NCI-H1436 treated with DMSO at 0.1 percent for 48 hours (cell line): ENCODE measurements at places on chromosomes 16 and 17.

DNA sequence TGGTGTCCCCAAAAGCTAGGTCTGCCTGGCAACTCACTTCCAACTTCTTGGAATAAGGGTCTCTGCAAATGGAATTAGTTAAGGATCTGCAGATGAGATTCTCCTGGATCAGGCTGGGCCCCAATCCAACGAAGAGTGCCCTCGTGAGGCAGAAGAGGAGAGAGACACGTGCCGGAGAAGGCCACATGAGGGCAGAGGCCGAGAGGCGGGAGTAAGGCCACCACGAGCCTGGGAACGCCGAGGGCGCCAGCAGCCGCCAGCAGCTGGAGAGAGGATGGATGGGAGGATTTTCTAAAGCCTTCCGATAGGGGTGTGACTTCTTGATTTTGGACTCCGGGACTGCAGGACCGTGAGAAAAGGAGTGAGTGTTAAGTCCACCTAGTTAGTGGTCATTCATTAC is 76.3 kb downstream of the JPH3 start:
- no peak for DNase-seq

DNA sequence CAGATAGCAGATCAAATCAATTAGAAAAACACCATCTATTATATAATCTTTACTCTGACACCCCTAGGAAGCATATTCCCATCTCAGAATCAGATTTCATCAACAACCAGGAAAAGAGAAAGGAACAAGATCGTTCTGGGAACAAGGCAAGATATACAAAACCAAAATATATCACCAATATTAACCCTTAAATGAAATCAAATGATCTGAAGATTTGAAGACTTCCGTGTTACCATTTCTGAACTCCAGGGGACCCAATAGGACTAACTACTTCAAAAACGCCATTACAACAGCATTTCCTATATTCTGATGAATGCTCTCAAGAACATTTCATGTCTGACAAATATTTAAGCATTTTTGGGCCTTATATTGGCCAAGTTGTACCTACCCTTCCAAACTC is 624.2 kb upstream of the ZFHX3 start:
- DNase-seq = no peak

DNA sequence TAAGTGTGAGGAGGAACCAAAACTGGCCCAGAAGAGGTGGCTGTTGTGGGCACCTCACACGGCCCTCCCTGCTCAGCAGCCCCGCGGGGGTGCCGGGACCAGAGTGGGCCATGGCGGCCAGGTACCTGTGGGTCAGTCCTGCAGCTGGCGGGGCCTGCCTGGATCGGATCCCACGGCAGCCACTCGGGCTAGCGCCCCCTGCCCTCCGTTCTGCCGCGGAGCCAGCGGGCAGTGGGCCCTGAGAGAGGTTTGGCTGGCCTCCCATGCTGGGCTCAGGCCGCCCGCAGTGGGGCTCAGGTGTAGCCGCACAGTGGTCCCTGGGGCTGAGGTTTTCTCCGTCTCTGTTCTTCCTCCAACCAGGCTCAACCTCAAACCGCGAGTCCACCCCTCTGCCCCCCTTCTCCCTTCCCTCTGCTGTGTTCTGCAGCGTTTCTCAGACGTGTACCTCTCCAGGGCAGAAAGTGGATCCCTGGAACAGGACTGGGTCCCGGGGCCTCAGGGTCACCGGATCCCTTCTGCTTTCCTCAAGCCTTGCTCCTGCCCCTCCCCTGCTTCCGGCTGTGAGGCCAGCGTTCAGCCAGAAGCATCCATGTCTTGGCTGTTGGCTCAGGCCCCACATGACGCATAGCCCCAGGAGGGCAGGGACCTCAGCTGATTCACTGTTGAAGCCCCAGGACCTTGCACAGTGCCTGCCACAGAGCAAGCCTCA is 28.6 kb upstream of the ITGA3 start:
- DNase-seq = no peak

GRCh38 chr17:13593021-13593751 is 8.5 kb downstream of the HS3ST3A1 start:
- DNase-seq = no peak

DNA sequence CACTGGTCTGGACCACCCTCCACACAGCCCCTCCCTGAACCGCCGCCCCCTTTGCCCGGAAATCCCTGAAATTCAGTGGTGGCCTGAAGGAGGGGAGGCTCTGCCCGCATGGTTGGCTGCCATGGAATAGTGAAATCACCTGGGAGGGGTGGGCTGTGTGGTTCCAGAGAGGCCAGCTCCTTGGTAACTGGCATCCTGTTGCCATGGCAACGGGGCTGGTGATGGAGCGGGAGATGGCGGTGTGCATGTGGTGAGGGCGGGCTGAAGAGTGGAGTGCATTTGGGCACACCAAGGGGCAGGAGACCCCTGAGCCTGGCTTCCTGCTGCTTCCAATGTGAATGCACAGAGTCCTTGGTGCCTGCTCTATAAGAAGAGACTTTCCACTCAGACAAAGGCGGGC is 2.4 kb downstream of the EFNB3 start:
- DNase-seq = no peak

DNA sequence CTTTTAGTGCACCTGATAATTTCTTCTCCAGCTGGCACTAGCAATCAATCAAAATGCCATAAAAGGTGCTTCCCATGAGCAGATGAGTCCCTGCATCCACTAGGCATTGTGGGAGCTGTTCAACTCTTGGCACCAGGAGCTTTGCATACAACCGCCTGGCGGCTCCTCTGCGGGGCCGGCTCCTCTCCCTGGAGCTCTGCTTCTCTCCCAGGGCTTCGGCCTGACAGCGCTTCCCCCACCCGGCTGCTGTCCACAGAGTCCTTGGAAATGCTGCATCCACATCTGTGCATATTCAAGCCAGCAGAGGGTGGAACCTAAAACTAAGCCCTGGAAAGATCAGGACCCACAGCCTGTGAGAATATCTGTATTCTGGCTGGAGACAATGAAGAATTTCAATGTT is 62.9 kb downstream of the LMF1 start:
- DNase-seq = no peak

DNA sequence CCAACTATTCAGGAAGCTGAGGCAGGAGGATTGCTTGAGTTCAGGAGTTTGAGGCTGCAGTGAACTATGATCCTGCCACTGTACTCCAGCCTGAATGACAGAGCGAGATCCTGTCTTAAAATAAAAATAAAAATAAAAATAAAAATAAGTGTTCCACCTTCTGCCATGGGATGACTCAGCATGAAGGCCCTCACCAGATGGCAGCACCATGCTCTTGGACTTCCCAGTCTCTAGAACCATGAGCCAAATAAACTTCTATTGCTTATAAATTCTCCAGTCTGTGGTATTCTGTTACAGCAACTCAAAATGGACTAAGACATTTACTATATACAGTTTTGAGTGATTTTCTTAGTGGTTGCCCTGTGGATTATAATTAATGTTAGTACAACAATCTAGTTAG is 7.9 kb upstream of the SLC38A7 start:
- no peak for DNase-seq

DNA sequence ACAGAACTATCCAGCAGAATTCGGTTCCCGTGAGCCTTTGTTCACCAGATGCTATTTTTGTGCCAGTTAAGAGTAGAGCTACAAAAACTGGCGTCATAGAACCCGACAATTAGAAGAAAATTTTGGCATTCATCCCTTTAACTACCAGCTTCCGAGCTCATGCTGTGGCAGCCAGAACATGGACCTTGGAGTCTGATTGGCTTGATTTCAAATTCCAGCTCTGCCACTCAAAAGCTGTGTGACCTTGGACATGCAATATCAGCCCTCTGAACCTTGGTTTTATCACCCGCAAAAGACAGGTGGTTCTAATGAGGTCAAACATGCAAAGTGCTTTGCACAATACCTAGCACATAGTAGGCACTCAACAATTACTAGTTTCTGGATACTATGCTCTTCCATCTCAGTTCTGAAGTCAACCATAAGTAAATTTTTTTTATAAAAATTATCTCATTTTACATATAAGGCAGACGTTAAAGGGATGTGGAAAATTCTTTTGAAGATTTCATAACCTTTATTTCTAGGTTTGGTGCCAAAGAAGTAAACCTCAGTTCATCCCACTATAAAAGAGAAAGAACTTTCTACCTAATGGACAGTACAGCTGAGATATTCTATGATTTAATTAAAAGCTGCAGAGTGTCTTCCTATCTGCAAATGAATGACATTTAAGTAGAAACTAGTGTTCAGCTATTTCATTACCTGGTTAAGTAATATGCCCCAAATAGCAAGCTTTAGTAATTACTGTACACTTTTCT is 331.5 kb downstream of the HAPSTR1 start:
- no peak for DNase-seq

GRCh38 chr16:29111421-29111820 is 126.6 kb downstream of the LAT start:
- no peak for DNase-seq

GRCh38 chr16:19291475-19291874 is 5.9 kb downstream of the CLEC19A start:
- no peak for DNase-seq

- no peak for DNase-seq
Measured at GRCh38 chr17:53088481-53088880, 734.2 kb upstream of the KIF2B start.
